ENCODE measurements at places on chromosomes 7 and 10.

- DNase-seq: no peak
Observed at GRCh38 chr7:10507032-10507431, 466.6 kb upstream of the PHF14 start.

DNA sequence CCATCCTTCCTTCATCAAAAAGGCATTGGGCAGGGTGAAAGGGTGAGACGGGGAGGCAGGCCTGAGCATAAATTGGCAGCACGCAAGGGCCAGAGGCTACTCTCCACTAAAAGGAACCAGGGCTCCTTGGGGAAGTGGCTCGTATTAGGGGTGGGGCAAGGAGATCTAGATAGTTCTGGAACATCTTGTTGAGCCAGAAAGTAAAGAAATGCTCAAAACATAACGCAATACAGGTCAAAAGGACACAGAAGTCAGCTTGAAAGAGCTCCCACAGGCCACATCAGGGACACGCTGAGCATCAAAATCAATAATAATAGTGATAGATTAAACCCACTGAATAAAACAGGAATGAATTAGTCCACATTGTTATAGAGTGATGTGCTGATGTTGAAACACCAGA is 203.1 kb downstream of the ELMO1 start:
- no peak for DNase-seq

GRCh38 chr7:7517754-7518153 is 17.9 kb downstream of the COL28A1 start:
- DNase-seq: no peak

- DNase-seq: no peak
Observed at GRCh38 chr10:25046641-25047040, 30.2 kb downstream of the THNSL1 start.

DNA sequence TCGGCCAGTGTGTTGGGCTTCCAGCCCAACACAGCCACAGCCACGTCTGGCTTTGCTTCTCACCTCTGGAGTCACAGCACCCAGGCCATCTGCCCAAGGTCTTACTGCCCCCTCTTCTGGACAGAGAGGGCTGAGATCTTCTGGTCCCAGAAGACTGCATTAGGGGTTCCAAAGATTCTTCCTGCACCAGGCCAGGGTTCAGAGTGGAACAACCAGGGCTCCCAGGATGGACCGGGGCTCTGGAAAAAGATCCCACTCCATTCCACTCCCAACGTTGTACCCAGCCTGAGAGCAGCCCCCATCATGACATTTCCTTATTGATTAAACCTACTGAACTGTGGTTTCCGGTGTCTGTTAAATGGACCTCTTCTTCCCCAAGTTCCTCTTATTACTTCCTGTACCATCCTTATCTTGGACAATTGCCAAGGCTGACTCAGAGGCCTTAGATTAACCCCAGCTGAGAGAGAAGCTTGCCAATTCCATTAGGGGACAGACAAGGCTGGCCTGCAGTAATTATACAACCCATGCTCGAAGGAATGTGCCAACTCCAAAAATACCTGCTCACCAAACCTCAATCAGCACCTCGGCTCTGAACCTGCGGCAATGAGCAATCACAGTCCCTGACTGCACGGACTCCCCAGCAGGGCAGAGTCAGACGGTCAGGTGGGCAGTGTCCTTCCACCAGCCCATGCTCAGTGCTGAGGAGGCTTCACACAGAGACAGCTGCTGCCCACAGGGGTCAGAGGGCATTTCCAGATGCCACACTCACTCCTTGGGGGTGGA is 47.9 kb upstream of the NPFFR1 start:
- DNase-seq: no peak

- DNase-seq: no peak
Observed at GRCh38 chr7:95375591-95376257, 20.5 kb downstream of the PON3 start.

DNA sequence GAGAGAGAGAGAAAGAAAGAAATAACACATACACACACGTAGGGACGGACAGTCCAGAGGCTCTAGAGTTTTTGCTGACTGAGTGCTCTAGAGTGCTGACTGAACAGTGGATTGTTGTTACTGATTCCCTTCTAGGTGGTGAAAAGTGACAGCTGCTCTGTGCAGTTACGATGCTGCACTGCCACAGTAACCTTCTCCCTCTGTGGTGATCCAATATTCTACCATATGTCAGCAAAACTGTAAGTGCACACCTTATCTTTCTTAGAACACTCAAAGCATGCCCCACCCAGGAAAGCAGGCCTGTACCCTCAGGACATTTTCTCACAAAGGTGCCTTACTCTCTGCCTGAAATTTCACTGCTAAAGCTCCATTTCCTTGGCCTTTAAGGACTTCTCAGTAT is 1023.5 kb downstream of the TYW1 start:
- DNase-seq: no peak

- no peak for DNase-seq
Observed at GRCh38 chr7:130959743-130960207, 225.8 kb upstream of the KLF14 start.

DNA sequence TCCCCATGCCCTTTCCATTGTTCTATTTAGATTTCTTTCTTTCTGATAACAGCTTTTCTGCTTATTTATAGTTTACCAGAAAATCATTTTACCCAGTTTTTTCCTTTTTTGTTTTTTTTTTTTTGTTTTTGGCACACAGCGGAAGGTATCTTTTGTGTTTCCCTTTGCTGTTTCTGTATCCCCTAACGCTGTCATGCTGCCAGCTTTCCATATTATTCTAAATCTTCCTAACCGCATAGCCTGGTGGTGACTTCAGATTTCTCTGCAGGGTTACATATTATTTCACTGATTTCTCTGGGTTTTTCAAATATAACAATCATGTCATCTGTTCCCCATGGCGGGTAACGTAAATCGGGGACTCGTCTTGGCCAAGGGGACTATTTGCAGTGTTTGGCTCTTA is 4.0 kb upstream of the SLC29A4 start:
- DNase-seq: no peak

GRCh38 chr10:8617792-8618191 is 563.3 kb downstream of the GATA3 start:
- no peak for DNase-seq

DNA sequence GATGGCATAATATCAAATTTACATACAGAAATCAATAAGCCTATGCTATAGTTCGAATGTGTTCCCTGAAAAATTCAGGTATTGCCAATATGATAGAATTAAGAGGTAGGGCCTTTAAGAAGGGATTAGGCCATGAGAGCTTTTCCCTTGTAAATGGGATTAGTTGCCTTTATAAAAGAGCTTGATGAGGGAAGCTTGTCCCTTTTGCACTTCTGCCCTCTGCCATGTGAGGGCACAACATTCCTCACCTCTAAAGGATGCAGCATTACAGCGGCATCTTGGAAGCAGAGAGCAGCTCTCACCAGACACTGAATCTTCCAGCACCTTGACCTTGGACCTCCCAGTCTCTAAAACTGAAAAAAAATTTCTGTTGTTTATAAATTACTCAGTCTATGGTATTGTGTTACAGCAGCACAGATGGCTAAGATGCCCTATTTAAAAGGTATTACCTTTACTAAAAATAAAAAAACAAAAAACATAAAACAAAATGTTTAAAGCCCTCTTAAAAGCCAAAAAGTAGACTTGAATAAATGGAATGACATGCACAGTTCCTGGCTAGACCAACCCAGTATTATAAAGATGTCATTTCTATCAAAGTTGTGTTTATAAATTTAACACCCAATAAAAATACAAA is 909.6 kb downstream of the REEP3 start:
- no peak for DNase-seq

- DNase-seq: no peak
Observed at GRCh38 chr7:78326876-78327275, 528.3 kb downstream of the PHTF2 start.

DNA sequence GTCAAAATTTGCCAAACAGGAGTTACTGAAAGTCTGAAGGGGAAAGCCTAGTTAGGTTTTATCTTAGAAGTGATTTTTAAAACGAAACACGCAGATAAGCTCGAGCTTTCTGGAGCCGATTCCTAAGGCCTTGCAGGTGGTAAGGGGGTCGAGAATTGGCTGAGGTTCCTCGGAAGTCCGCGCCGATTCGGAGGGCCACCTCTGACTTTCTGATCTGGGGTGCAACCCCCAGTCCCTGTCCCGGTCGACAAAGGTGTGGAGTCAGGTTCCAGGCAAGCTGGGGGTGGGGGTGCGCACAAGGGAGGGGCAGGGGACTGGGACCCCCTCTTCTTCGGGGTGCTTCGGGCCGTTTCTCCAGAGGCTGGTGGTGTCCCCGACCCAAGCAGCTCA is 701 bp upstream of the CUL1 start:
- DNase-seq: no peak

DNA sequence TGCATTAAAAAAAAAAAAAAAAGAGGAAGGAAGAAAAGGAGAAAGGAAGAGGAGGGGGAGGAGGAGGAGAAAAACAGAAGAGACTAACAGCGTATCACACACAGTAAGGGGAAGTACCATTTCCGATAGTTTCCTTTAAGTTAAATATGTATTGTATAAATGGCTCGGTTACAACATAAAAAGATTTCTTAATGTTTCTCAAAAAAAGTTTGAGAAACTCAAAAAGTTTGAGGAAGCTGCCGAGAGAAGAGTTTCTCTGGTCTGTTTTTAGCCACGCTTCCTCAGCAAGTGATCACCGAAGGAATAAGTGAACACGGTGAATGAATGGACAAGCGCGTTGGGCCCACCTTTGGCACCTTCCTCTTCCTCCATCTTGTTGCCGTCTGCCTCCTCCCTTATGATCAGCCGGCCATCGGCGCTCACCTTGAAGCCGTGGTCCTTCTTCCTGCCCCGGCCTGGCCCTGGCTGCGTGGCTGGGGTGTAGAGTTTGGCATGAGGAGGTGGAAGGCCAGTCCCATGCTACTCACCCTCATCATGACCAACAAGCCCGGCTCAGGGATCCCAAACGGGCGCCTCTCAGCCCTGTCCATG is 31.3 kb upstream of the FRAT2 start:
- DNase-seq: no peak

- DNase-seq: no peak
Observed at GRCh38 chr10:6408799-6409198, 171.3 kb downstream of the PRKCQ start.
